Upper lobe of left lung (tissue), 6 donors: ENCODE measurements at places on chromosomes 4 and X.

- DNase-seq = no peak
These were observed 106.7 kb upstream of the BMP2K start for GRCh38 chr4:78669453-78669852.

DNA sequence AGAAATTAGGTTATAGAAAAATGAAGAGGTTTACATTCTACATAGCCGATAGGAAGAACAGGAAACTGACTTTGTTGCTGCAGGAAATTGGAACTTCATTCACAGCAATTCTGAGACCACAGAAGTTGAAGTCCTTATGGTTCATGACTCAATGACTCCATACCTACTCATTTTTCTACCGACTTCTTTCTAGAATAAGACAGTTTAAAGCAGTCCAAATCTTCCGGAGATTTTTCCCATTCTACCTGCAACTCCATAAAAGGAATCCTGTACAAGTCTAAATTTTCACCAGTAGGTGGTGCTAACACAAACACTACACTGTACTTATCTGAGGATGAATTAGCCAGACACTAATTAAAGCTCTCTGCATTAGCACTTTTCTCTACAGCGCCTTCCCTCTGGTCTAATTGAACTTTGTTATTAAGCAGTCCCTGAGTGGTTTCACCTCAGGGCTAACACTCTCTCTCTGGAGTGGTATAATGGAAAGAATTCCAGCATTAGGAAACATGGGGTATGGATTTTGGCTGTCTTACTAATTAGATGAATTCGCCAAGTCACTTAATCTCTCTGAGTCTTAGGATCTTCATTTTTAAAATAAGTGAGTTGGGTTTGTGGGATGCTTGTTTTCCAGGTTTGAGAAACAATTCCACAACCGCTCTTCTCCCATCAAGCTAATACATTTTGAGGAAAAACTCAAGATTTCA is 167.9 kb downstream of the SMIM20 start:
- DNase-seq = no peak

DNA sequence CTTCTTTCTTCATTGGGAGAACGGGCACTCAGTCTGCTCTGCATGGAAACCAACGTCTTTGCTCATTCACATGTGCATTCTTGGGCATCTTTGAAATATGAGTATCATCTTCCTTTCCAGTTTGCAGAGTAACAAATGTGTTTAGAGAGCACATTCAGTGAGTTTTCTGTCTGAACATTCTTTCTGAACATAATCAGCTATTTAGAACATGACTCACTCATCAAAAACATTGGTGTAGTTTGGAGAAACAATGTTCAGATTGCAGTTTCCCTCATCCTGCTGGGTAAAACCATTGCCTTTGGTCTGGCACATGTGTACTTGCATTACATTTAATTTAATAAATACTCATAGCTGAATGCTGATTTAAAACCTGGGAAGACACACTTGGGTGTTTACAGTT is 81.5 kb upstream of the F9 start:
- DNase-seq = no peak

- no peak for DNase-seq
These were observed 302.4 kb downstream of the IL1RAPL1 start for GRCh38 chrX:28889591-28890090.

DNA sequence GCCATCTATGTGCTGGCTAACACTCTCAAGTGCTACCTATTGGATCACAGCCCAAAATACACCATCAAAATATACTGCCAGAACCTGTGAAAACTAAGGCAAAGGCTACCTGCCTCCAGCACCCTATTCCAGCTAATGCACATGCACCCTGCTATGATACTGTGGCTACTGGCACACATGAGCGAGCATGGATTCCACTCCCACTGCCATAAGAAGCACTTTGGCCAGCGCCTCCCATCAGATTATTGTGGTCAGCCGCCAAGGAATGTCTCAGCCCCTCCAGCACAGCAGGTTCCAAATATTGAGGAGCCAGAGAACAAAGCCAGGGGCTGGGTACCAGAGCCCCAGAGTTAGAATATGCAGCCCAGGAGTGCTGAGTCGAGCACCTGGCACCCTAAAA is 32.5 kb upstream of the TMPRSS11F start:
- DNase-seq = no peak
